ENCODE measurements at places on chromosomes 1 and 21.

DNA sequence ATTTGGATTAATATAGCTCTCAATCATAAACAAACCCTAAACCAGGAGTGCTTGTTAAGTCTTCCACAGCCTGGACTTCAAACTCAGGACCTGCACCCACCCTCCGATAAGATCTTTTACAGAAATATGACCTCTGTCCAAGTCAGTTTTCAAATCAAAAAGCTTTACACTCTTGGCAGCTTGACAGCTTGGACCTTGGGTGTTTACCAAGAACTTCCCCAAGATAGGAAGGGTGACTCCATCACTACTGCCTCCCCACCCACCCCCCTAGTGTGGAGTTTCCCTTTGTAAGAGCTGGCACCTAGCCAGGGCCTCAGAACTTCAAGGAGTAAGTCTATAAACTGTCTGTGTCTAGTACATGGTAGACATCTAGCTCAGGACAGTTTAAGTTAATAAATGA, 9.6 kb downstream of the BCAR3 start:
- no peak for DNase-seq

DNA sequence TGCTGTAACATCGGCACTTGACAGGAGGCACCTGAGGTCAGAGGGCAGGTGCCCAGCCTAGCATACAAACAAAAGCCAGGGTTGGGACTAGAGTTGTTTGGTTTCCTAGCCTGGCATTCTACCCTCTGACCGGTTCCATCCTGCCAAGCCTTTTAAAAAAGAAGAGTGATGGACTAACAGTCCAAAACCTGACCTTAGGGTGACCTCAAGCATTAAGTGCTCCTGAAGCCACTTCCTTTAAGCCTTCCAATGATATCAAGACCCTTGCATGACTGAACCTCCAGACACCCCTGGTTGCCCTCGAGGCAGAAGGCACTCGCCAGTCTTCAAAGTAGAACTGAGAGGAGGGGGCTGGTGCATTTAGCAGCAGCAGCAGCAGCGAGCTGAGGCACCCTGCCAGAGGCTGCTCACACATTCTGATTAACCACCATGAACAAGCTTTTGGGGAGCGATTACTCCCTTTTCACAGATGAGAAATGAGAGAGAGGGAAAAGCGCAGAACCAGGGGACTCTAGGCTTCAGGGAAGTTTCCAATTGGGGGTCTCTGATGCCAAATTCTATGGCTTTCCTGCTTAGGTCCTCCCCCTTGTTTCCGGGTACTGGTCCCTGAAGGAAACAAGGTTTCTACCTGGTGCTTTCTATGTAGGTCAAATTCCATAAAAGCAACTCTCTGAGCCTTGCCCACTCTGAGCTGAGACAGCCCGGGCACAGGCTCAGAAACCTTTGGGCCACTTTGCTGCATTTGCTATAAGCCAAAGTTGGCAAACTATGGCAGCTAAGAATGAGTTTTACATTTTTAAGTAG, 9.2 kb downstream of the SLC2A1 start:
- DNase-seq = peak; percentile 2

GRCh38 chr1:231814521-231814920, 187.9 kb downstream of the DISC1 start:
- no peak for DNase-seq

DNA sequence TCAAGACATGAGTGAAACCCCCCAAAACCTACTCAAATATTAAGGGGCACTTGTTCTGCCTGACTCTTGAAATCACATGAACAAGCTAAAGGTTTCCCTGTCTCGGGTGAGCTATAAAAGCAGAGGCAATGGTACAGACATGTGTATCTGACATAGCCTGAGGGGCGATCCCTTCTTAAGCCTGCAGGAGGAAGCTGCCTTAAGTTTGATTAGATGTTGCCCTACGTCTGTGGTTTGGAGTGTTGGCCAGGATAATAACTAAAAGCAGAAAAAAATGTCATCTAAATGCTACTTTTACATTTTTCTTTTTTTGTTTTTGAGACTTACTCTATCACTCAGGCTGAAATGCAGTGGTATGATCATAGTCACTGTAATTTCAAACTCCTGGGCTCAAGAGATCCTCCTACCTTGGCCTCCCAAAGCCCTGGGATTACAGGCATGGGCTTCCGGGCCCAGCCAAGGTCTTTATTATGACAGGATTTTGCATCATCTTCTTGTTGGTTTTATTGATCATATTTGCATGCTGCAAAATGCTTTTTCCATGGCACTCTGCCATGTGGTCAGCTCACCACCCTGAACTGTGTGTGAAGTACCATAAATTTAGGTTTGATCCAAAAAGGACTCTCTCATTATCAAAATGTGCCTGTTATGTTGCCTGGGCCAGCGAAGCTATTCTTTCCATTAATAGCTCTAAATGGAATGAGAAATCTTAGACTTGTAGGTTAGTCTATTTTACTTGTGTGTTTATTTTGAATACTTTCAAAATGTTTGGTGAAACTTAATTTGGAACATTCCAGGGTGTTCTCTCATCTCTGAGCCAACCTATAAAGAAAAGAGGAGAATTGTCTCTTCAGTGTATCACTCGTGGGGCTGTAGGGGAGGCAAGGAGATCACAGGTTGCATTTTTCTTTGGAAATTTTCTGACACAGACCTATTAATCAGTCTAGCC, 15.0 kb upstream of the HMGN1 start:
- no peak for DNase-seq

DNA sequence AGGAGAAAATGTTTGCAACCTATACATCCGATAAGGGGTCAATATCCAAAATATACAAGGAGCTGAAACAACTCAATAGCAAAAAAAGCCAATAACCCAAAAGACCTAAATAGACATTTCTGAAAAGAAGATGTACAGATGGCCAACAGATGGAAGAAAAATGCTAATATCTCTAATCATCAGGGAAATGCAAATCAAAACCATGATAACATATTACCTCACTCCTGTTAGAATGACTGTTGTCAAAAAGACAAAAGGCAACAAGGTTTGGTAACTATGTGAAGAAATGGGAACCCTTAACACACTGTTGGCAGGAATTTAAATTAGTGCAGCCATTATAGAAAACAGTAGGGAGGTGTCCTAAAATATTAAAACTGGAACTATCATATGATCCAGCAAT, 74.7 kb downstream of the LEPR start:
- DNase-seq = no peak

GRCh38 chr1:42000766-42001165, 82.0 kb upstream of the HIVEP3 start:
- no peak for DNase-seq

Data from stimulated activated naive CD8-positive, alpha-beta T cell treated with anti-CD3 and anti-CD28 coated beads, Interleukin-15, Interleukin-2, amounts not matched to agents 100 U/mL and 50 U/mL, for 24 hours (primary cell).